ENCODE measurements at places on chromosomes 3 and 15. TPM values are rescaled to one million over a fixed set of nuclear protein-coding genes. Genes with fewer than 3 reads are reported as not detected.

- peaks cover 41% of the 10 kb centered on the region for H3K4me1 ChIP-seq
- H3K27ac ChIP-seq, result peak overlapping the region; percentile 83
- peak overlapping the region; percentile 87 for H3K4me3 ChIP-seq
- H3K27me3 ChIP-seq, result no peaks in the 10 kb centered on the region
- DNase-seq, result peak; percentile 38
Observed at GRCh38 chr3:49785565-49786356, 581 bp downstream of the IP6K1 start.

DNA sequence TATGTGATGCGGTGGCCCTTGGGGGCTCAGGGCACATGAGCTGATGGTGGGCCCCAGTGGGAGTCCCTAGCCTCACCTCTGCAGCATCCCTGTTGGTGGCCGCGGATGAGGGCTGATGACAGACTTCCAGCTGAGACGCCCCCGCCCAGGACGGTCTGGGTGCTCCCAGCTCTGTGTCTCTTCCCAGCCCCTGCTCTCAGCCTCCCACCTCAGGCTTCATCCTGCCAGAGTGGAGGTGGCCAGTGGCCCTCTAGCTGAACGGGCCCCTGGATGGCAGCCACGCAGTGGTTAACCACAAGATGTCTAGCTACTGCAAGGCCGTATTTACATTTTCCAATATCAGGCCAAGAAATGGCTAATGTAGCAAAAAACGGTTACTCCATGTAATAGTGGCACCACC is 205.3 kb upstream of the LINGO1 start:
- no peak overlapping the region for H3K27ac ChIP-seq
- DNase-seq, result no peak
- no peak overlapping the region for H3K4me3 ChIP-seq
- no peaks in the 10 kb centered on the region for H3K4me1 ChIP-seq
- no peaks in the 10 kb centered on the region for H3K27me3 ChIP-seq
- H3K36me3 ChIP-seq, result no peaks in the 10 kb centered on the region

- no peaks in the 10 kb centered on the region for H3K4me1 ChIP-seq
- no peak for DNase-seq
- H3K27ac ChIP-seq, result no peak overlapping the region
- no peaks in the 10 kb centered on the region for H3K27me3 ChIP-seq
- no peak overlapping the region for H3K4me3 ChIP-seq
Observed at GRCh38 chr3:158696618-158697017, 24.2 kb upstream of the LXN start.

GRCh38 chr15:84143753-84144314 is 91.7 kb upstream of the GOLGA6L4 start:
- H3K27ac ChIP-seq, result no peak overlapping the region
- H3K4me3 ChIP-seq, result no peak overlapping the region
- no peaks in the 10 kb centered on the region for H3K4me1 ChIP-seq
- no peak for DNase-seq
- H3K27me3 ChIP-seq, result peaks cover 5% of the 10 kb centered on the region

GRCh38 chr3:151318991-151319390 is 2.4 kb upstream of the GPR87 start:
- no peaks in the 10 kb centered on the region for H3K36me3 ChIP-seq
- no peak overlapping the region for H3K4me3 ChIP-seq
- peaks cover 14% of the 10 kb centered on the region for H3K4me1 ChIP-seq
- DNase-seq, result no peak

DNA sequence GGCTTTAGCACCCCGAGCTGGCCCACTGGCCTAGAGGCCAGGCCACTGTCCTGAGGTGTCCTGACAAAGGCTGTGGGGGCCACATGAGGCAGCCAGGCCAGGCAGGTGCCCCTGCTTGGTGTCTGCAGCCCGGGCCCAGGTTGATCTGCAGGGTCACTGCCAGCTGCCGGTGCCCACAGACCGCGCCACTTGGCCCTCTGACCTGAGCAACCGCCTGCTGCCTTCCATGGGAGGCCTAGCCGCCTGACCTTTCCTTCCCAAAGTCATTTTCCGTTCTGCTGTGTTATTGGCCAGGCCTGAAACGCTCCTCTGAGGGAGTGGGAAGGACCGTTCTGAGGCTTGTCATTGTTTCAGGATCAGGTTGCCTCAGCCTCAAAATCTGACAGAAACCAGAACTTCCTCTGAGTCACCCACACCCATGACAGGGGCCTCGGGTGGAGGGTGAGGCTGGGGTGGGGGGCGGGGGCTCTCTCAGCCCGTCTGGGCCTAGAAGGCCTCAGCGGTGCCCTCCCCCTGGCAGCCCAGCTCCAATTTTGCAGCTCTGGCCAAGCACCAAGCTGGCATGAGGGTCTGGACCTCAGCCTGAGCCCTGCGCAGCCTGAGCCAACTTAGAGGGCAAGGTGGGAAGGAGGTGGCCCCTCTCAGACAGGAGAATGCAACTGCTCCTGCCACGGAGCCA is 140.7 kb upstream of the MEF2A start:
- H3K27me3 ChIP-seq, result no peaks in the 10 kb centered on the region
- peaks cover 1% of the 10 kb centered on the region for H3K36me3 ChIP-seq
- H3K4me1 ChIP-seq, result peaks cover 58% of the 10 kb centered on the region
- DNase-seq, result peak; percentile 70

DNA sequence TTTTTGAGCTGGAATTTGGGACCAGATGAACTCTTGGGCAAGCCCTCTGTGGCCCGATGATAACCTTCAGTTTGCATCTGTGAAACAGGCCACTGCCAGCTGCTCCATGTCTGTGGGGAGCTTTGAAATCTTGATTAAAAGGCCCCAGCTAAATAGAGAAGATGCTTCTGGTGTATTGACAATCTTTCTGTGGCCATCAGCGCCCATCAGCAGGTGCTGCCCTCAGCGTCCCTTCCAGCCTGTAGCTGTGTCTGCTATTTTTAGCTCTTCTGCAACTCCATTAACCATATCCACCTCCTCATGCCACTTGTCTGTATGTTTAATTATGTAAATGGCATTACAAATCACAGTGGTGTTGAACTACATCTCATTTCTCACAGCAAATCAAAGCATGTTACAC is 54.0 kb downstream of the CHCHD6 start:
- no peak overlapping the region for H3K4me3 ChIP-seq
- no peak overlapping the region for H3K27ac ChIP-seq
- H3K27me3 ChIP-seq, result no peaks in the 10 kb centered on the region
- H3K4me1 ChIP-seq, result no peaks in the 10 kb centered on the region
- peaks cover 19% of the 10 kb centered on the region for H3K36me3 ChIP-seq
- DNase-seq, result no peak

The DZIP1L gene
- 0.29 TPM for total RNA-seq

DNA sequence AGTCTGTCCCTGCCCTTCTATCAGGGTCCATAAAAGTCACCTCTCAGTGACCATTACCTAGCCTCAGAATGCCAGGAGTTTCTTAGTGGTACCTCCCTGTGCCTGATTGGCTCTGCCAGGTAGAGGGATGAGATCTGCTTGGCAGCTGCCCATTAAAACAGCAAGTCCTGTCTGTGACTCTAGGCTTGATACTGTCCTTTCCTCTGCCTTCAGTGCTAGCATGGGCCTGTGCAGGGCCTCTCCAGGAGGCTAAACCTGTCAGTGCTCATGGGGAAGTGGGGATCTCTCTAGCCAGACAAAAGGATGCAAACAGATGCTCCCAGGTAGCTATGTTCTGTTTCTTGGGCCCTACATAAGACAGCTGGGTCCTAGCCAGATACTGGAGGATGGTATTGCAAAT is 10.0 kb upstream of the MANF start:
- no peaks in the 10 kb centered on the region for H3K27me3 ChIP-seq
- H3K4me1 ChIP-seq, result peaks cover 12% of the 10 kb centered on the region
- H3K27ac ChIP-seq, result no peak overlapping the region

DNA sequence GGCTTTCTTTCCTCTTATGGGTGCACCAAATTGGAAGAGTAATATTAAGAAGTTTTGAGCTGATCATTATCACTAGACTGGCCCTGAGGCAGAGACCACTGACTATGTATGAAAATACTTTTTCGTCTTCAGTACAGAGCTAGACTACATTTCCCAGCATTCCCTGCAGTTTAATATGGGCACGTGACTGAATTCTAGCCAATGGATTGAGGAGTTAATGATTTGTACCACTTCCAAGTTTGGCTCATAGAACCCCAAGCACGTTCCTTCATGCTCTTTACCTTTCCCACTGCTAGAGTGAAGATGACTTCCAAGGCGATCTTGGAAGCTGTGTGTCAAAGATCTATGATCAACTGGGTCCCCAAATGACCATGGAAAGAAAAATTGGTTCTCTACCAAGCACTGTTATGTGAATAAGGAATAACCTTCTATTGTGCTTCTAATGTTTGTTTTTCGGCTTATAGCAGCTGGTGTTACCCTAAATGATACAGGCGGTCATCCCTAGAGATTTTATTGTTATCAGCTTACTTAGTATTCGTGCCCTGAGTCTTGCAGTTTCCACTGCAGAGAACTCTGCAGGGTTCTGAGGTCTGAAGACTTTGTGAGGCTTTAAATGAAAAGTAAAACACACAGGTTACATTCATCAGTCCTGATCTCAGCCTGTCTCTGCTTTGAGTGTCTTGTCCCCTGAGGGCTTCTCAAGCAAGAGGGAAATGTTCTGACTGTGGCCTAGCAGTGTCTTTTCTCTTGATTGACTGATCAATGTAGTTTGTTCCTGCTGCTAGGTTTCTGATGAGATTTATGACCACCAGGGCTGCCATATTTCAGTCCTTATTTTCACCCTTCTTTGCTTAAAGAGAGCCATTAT is 486.8 kb downstream of the PDCD6IP start:
- no peaks in the 10 kb centered on the region for H3K27me3 ChIP-seq
- H3K36me3 ChIP-seq, result no peaks in the 10 kb centered on the region
- no peak overlapping the region for H3K4me3 ChIP-seq
- DNase-seq, result no peak

Data from activated naive CD8-positive, alpha-beta T cell treated with anti-CD3 and anti-CD28 coated beads for 36 hours (primary cell).